Activated naive CD4-positive, alpha-beta T cell treated with anti-CD3 and anti-CD28 coated beads for 36 hours (primary cell): ENCODE measurements at places on chromosomes 6 and 20.

DNA sequence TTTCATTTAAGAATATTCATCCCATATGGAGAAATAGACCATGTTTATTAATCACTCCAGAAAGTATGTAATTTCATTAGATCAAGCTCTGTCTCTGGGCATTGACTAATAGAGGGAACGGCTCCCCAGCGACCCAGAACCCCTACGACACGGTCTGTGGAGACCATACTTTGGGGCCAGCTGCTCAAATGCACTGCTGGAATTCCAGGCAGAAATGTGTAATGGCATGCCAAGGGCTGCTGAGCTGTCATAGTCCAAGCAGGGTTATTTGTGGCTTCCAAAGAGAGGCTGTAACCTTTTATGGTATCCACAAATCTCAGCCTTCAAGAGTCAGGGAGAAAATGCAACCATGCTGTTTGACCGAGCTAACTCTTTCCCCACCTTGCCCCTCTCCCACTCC lies 755.8 kb downstream of the DHX35 start:
- no peak for DNase-seq

GRCh38 chr6:20092071-20092566 lies 120.2 kb downstream of the MBOAT1 start:
- peak; percentile 12 for DNase-seq

DNA sequence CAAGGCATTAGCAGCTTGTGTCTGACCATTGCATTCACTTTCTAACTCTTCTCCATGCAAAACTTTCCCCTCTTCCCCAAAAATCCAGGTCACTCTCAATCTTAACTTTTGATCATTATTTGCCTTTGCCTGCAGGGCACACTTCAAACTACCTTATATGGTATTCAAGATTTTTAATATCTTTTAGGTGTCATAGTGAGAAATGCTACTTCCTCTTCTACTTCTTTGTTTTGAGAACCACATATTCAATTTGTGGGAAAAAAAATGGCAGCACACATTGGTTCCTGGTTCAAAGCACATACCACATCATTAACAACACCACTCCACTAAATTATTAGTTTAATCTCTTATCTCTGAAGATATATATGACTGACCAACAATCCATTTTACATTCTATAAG lies 1267.0 kb upstream of the CITED2 start:
- no peak for DNase-seq

DNA sequence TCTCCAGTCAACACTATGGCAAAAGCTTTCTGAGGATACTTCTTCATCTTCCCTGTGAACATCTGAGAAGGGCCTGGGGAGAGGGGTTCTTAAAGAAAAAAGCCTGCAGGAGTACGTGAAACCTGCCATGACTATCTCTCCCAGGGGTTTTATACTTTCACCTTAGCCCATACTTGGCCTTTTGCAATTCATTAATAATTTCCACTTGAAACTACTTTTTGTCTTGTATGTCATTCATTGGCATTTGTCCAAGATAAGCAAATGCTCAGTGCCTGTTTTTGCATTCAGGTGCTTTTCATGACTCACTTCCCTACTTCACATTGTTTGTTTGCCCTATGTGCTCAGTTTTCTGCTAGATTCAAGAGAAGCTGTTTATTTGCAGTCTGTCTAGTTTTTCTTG lies 580.3 kb upstream of the GJE1 start:
- no peak for DNase-seq

- no peak for DNase-seq
Observed at GRCh38 chr6:10403385-10404106, 11.3 kb downstream of the TFAP2A start.

GRCh38 chr6:16440636-16441212 lies 202.3 kb downstream of the GMPR start:
- peak; percentile 44 for DNase-seq

DNA sequence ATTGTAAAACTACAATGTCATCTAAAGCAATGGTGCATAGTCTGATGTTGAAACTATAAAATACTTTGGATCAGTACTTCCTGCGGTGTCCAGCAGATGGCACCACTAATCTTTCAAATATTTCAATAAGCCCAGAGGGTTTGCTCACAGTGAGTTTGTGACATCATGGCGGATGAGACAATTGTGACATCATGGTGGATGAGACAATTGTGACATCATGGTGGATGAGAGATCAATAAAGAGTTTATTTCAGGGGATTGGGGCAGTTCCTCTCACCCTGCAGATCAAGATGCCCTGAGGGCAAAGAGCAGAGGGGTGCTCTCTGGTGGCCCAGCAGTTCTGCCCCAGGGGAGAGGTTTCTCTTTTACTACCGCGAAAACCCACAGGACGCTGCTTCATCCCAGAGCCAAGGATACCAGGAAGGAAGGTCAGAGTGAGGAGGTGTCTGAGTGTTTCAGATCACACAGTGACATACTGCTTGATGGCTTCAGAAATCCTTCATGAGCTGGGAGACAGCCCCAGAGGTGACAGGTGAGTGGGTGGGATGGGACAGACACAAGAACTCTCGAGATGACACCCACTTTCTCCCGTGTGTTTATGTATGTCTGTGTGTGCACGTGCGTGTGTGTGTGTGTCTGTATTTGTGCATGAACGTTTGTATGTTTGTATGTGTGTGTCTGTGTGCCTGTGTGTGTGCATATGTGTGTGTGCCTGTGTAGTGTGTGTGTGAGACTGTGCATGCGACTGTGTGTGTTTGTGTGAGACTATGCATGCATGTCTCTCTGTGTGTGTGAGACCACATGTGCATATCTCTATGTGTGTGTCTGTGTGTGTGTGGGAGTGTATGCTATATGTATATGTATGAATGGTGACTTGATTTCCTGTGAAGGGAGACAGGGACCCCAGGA lies 7.3 kb upstream of the ULBP2 start:
- peak; percentile 84 for DNase-seq

- DNase-seq: no peak
Observed at GRCh38 chr6:48178700-48179099, 67.7 kb upstream of the PTCHD4 start.

- DNase-seq: no peak
Observed at GRCh38 chr6:55566036-55566710, 12.8 kb downstream of the HMGCLL1 start.

GRCh38 chr6:42400886-42401612 lies 50.7 kb downstream of the TRERF1 start:
- no peak for DNase-seq

DNA sequence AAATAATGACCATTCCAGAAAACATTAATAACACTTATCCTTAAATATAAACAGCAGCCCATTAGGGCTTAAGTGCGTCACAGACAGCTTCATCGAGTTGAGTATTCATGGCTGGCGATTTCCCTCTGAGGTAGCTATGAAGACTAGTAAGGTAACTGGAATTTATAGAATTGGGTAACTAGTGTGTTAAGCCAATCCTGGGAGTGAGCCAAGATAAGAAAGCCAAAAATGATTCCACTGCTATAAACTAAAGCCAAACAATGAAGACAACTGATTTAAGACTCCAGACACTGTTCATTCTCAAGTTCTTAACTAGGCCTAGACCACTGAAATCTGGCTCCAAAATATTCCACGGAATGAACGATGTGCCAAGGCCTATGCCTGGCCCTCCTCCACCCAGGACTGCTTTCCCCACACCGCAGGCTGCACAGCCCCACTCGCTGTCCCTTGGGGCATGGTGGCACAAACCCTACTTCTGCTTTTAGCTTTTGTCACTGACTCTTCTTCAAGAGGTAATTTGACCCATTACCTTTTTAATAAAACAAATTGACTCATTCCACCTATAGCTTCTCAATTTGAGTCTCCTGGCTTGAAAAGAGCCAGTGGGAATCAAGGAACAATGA lies 66.0 kb downstream of the BLOC1S5 start:
- DNase-seq: no peak

- DNase-seq: no peak
Observed at GRCh38 chr6:4914420-4915159, 89.2 kb downstream of the RPP40 start.

- DNase-seq: no peak
Observed at GRCh38 chr6:6723361-6723760, 134.8 kb downstream of the LY86 start.

DNA sequence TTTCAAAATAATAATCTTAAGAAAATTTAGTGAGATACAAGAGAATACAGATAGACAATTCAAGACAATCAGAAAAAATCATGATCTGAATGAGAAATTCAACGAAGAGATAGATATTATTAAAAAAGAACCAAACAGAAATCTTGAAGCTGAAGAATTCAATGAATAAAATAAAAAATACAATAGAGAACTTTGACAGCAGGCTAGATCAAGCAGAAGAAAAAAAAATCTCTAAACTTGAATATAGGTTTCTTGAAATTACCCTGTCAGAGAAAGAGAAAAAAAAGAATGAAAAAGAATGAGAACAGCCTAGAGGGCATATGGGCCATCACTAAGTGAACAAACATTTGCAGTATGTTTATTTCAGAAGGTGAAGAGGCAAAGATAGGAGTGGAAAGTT lies 39.0 kb downstream of the IL22RA2 start:
- DNase-seq: no peak

DNA sequence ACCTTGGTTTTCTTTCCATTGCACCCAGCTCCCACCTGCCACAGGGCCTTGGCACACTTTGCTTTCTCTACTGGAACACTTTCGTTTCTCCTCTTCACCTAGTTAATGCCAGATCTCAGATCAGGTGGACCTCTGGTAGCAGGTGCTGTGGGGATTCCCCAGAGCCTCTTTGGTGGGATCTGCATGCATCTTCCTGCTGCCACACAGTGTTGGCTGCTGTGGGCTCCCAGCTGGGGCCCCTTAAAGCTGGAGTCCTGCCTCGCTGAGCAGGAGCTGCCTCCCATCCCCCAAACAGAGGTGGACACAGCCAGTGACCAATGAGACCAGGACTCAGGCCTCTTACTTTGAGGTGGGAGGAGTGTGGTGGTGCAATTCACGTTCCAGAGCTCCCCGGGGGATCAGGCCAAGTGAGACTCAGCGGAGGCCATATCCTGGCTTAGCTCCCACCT lies 28.4 kb downstream of the CEBPB start:
- no peak for DNase-seq

DNA sequence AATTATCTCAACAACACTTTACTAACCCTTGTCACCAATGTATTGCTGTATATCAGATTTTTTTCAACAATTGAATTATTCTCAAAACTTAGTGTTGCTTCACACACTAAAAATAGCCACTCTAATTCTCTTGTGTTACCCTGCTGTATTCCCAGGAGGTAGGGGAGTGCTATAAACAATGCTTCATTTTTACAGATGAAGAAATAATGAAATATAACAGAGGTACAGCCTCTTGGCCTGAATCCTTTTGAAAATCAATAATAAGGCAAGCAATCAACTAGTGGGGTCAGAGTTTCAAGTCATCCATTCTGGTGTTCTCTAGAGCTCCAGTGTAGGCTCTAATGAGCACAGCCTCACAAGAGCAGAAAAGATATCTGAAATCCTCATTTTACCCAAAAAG lies 10.9 kb downstream of the HIVEP2 start:
- no peak for DNase-seq

DNA sequence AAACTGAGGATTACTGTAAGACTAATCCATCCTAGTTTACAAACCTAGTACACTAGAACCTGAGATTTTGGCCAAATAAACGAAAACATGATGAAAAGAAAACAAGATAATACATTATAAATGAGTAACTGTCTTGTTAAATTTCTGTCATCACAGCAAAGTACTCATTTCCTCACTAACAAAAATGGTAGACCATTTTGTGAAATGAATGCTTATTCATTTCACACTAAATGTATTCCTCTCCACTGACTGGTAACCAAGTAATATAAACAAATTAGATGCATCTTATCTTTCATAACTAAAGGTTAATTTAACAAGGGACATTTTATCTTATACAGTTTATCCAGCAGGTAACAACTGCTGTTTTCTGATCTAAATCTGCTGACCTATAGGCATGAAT lies 143.7 kb downstream of the REV3L start:
- DNase-seq: no peak

GRCh38 chr20:57868310-57868709 lies 158.5 kb upstream of the PMEPA1 start:
- DNase-seq: no peak

DNA sequence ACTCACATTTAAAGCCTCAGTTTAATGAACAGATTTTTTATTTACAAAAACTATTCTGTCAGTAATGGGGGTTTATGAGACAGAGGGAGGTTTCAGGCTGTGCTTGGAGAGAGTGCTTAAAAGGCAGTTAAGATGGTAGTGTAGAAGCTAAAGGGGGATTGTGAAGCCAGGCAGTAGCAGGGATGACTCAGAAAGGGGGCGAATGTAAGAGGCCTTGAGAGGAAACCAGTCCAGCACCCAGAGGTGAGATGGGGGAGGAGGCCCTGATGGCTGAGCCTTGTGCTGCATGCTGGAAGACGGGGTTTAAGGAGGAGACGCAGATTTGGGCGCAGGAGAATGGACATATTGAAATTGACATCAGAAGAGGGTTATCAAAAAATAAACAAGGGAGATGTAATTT lies 6.6 kb upstream of the SERPINB9 start:
- DNase-seq: peak; percentile 55

- DNase-seq: peak; percentile 70
Observed at GRCh38 chr6:53579338-53579737, 34.4 kb upstream of the GCLC start.

GRCh38 chr6:125810445-125810844 lies 19.7 kb downstream of the NCOA7 start:
- no peak for DNase-seq

GRCh38 chr6:122733259-122733658 lies 46.3 kb upstream of the FABP7 start:
- DNase-seq: no peak

- no peak for DNase-seq
Observed at GRCh38 chr6:37982317-37982716, 162.8 kb downstream of the ZFAND3 start.

GRCh38 chr20:15692570-15692969 lies 880.7 kb downstream of the KIF16B start:
- no peak for DNase-seq

GRCh38 chr6:100220543-100220942 lies 226.5 kb upstream of the MCHR2 start:
- DNase-seq: no peak

DNA sequence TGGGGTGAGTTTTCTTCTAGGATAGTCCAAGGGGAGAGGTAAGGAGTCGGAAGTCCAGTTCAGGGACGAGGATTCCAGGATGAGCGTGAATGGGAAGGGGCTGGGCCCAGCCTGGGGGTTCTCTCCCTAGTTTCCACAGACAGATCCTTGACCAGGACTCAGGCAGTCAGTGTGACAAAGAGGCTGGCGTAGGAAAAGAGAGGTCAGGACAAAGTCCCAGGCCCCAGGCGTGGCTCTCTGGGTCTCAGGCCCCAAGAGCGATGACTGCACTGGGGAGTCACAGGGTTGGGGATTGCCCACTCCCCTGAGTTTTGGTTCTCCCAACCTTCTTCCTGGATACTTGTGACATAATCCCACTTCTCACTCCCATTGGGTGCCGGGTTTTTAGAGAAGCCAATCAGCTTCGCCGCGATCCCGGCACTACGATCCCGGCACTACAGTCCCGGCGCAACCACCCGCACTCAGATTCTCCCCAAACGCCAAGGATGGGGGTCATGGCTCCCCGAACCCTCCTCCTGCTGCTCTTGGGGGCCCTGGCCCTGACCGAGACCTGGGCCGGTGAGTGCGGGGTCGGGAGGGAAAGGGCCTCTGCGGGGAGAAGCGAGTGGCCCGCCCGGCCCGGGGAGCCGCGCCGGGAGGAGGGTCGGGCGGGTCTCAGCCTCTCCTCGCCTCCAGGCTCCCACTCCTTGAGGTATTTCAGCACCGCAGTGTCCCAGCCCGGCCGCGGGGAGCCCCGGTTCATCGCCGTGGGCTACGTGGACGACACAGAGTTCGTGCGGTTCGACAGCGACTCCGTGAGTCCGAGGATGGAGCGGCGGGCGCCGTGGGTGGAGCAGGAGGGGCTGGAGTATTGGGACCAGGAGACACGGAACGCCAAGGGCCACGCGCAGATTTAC lies 46.2 kb upstream of the TRIM26 start:
- DNase-seq: peak; percentile 86

- peak; percentile 29 for DNase-seq
Observed at GRCh38 chr20:5835321-5835821, 85.2 kb downstream of the SHLD1 start.
